ENCODE measurements at places on chromosomes 13 and 19.
A peak's percentile ranks its signal among the peaks of the same experiment; 100 is the strongest.

- peak; percentile 82 for DNase-seq
Measured at GRCh38 chr13:30158774-30159445, 148.4 kb downstream of the KATNAL1 start.

- no peak for DNase-seq
Measured at GRCh38 chr13:37149380-37149779, 43.9 kb upstream of the CSNK1A1L start.

GRCh38 chr13:70895599-70895998 lies 787.3 kb upstream of the KLHL1 start:
- no peak for DNase-seq

DNA sequence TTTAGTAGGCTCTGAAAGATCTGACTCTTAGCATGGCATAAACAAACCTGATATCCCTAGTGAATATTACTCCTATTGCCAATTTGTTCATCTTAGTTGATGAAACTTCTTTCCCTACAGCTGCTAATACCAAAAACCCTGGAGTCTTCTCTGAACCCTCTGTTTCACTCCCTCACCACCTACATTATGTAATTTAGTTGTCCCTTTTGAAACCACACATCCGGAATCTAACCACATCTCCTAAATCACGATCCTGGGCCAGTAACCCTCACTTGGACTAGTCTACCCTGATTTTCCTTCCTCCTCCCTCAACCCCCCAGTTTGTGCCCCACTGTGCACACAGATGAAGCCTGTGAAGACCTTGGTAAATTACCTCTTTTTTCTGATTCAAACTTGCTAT lies 1.2 kb downstream of the ZNF256 start:
- DNase-seq: no peak

DNA sequence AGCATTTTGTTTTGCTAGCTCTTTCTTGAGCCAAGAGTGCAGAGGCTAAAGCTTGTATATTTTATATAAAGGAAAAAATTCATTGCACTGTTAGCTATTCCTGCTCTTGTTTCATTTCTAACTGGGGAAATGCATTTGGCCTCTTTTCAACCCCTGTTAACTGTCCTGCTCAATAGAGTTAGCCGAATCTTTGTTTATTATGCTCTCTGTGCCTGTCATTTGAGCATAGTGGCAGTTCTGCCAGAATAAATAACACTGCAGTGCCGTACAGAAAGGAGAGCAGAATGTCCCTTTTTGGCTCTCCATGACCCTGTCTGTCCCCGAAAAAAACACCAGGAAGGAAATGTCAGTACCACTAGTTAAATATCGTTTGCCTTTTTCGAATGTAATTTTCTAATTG lies 350.8 kb downstream of the MYO16 start:
- no peak for DNase-seq

DNA sequence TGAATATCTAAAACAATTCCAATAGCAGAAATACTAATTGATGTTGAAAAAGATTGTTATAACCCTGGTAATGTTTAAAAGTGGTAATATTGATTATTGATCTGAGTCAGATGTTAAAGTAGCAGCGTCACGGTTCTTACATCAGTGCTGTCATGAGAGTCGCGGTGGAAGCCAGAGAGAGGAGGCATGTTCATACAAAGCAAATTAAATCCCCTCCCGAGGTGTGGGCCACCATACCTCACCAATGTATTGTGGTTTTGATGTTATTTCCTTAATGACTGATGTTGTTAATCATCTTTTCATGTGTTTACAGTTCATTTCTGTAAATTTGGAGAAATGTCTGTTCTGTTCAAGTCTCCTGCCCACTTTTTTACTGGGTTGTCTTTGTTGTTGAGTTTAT lies 11.2 kb downstream of the ZNF317 start:
- DNase-seq: no peak

GRCh38 chr19:47492137-47492533 lies 8.1 kb upstream of the KPTN start:
- DNase-seq: no peak

- no peak for DNase-seq
Measured at GRCh38 chr13:76751278-76751677, 134.9 kb downstream of the KCTD12 start.

DNA sequence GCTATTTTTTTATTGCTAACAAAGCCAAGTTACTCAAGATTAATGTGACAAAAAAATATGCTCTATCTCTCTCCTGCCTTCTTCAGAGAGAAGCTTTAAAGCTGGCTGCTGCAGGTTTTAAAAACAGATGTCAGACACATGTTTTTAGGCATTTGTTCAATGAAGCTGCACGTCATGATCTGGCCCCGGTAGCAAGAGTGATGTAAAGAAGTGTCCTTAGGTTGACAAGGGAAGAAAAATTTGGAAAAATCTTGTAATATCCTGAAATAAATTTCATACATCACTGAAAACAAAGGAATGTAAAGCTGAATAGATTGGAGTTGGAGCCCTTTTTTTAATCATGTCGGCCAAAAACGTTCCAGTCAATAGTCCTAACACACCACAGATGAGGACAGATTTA lies 531.4 kb upstream of the NBEA start:
- no peak for DNase-seq

GRCh38 chr13:43132911-43133310 lies 109.5 kb downstream of the DNAJC15 start:
- no peak for DNase-seq

DNA sequence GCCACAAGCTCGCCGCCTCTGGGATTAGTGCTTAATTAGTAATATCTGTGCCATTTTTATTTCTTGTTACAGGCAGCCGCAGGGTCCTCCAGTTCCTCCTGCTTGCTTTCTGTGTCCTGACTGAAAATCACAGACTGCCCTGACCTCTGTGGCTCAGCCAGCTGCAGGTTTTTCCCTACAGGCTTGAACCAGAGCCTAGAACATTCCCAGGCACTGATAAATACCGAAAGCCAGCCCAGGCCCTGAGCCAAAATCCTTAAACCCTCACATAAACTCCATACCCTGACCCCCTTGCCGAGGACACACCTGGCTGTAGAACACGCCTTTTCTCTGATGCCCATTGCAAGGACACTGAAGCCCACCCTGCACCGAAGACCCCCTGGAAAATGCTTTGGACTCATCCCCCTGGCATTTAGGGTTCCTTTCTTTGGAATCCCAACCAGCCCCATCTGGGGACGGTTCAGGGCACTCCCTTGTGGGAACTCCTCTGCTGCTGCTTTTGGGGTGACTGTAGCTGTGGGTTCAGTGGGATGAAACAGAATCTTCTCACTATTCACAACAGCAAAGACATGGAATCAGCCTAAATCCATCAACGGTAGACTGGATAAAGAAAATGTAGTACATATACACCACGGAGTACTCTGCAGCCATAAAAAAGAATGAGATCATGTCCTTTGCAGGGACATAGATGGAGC lies 15.5 kb downstream of the DPP9 start:
- no peak for DNase-seq

DNA sequence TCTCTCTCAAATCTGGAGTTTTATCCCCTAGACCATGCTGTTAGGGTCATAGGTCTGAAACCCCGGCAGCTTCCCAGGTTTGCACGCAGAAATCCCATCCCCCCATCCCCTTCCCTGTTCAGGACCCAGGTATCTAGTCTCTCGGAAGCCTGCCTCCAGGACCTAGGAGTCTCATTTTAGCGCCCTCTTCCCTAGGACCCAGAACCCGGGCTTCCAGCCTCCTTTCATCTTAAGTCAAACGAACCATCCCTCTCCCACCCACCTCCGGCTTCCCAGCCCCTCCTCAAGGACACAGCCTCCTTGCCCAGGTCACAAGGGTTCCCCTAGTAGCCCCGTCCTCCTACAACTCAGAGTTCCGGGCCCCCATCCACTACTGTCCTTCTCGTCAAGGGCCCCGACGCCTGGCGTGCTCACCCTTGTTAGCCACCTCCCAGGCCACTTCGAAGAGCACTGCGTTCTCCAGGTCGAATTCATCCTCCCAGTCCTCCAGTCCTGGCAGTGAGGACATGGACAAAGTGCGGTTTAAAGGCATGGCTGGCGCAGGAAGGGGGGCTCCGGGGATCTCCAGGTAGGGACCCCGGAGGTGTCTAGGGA lies 431 bp downstream of the GYS1 start:
- DNase-seq: no peak

DNA sequence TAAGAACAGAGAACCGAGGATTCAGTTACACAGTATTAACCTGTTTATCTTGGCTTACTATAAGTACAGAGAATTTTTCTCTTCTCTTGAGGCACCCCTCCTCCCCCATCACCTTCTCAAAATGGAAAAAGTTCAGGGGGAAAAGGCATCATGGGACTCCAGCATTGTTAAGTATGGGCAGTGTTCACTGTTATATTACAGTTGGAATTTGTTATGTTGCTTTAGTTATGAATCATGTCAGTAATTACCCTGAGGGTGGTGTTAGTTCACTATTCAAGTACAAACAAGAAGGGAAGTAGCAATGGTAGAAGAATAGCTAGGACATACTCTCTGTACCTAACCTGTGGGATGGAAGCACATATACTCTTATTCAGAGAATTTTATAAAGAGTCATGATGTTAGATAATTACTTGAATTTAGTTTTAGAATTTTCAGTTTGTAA lies 12.0 kb downstream of the LPAR6 start:
- peak; percentile 25 for DNase-seq

GRCh38 chr19:50873056-50873455 lies at the start of gene KLK2:
Gene KLK2, plus strand, starts transcription at chr19:50873439. Its CDS starts 35 bp downstream, at chr19:50873474.
- DNase-seq: no peak

DNA sequence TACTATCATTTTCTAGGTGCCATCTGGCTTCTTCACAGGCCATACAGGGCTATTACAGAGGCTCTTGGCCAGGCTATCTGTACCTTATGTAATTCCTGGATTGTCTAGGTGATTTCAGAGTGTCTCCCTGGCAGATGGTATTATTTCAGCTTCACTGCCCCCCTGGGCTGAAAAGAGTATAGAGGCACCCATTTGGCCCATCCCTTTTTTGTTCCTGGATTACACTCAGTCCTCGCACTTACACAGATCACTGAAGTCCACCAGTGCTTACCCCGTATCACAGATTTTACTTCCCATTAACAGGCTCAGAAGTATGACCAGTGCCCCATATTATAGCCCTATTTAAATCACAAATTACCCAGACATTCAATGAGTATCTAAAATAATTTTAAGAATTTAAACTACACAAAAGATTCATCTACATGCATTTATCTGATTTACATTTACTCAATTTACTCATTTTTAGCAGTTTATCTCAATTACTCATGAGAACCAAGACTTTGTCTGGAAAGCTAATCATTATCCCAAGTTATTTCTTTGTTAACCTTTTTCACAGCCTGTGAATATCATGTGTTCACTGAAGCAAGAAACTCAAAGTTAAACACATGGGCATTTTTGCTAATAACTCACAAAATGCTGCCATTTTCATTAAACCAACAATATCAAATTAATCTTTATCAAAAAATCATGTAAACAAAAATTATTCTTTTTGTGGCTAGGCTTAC lies 121.0 kb downstream of the PCDH20 start:
- DNase-seq: no peak

DNA sequence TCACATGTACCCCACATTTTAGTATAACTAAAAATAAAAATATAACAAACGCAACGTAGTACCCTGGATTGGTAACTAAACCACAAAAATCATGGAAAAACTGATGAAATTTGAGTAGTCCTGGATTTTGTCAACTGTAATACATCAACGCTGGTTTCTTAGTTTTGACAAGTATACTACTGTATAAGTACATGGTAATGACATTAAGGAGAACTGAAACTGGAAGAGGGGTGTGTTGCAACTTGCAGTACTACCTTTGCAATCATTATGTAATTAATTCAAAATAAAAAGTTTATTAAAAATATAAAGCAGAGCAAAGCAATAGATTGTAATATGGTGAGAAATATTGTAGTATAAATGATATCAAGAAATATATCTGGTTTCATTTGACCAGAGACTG lies 1158.0 kb upstream of the SPRY2 start:
- no peak for DNase-seq

- DNase-seq: no peak
Measured at GRCh38 chr13:20460761-20461160, 64.9 kb downstream of the CRYL1 start.

- DNase-seq: no peak
Measured at GRCh38 chr13:104671901-104672300, 1605.7 kb upstream of the SLC10A2 start.

- no peak for DNase-seq
Measured at GRCh38 chr13:53197424-53197823, 168.8 kb downstream of the OLFM4 start.

- no peak for DNase-seq
Measured at GRCh38 chr19:3225169-3225485, 666 bp downstream of the CELF5 start.

DNA sequence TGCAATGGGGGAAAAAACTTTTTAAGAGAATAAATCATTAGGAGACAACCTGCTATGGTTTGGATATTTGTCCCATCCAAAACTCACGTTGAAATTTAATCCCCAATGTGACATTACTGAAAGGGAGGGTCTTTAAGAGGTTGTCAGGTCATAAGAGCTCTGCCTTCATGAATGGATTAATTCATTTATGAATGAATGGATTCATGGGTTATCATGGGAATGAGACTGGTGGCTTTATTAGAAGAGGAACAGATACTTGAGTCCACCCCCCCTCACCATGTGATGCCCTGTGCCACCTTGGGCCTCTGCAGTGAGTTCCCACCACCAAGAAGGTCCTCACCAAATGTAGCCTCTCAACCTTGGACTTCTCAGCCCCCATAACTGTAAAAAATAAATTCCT lies 37.0 kb upstream of the DCT start:
- no peak for DNase-seq

- no peak for DNase-seq
Measured at GRCh38 chr13:50684366-50684765, 159.1 kb downstream of the DLEU7 start.

DNA sequence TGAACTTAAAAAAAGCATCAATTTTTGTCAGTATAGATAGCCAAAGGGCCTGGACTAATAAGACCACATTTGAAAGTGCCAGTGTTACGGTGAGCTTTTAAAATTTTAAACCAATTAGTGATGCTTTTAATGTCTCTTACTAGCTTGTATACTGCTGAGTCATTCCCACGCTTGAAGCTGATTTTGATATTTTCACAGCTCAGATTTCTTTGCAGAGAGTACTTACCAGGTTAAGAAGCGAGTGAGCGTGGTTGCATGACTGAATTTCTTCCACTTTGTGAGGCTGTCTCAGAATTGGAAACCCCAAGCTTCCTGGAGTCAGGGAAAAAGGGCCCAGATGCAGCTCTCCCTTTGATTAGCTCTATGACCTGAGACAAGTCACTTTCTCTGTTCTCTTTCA lies 74.5 kb upstream of the NBEA start:
- peak; percentile 18 for DNase-seq

DNA sequence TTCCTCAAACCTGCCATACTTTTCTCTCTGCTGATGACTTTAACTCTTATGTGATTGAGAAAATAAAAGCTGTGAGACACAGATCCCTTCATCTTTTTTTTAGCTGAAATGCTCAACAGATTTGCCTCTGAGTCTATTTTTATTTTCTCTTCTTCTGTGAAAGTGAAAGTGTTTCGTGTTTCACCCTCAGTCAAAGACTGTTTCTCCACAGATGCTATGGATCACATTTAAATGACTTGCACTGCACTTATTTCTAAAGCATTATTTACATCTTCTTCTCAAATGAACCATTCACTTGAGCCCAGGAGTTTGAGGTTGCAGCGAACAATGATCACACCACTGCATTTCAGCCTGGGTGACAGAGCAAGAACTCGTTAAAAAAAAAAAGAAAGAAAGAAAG lies 890.1 kb upstream of the PCDH20 start:
- DNase-seq: no peak

- DNase-seq: no peak
Measured at GRCh38 chr13:114020750-114021463, 47.0 kb upstream of the C13orf46 start.

Data from Daoy (cell line).